Epithelial cell of proximal tubule (primary cell): ENCODE measurements at places on chromosomes 1 and 21. TPM values are rescaled to one million over a fixed set of nuclear protein-coding genes. Genes with fewer than 3 reads are reported as not detected.

- no peak for DNase-seq
Measured at GRCh38 chr1:50877641-50878040, 82.4 kb downstream of the FAF1 start.

- DNase-seq = no peak
Measured at GRCh38 chr1:113895961-113896360, 8.6 kb upstream of the BCL2L15 start.

GRCh38 chr1:117615474-117615873 is 9.6 kb downstream of the TENT5C start:
- no peak for DNase-seq

- no peak for DNase-seq
Measured at GRCh38 chr1:160997323-160998038, 23.5 kb downstream of the F11R start.

DNA sequence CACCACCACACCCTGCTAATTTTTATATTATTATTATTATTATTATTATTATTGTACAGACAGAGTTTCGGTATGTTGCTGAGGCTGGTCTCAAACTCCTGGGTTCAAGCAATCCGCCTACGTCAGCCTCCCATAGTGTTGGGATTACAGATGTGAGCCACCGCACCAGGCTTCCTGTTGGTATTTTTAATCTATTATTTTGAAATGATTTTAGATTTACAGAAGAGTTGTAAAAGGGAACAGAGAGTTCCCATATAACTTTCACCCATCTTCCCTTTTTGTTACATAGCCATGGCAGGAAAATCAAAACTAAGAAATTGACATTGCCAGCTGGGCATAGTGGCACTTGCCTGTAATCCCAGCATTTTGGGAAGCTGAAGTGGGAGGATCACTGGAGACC is 42.9 kb upstream of the CITED4 start:
- DNase-seq = no peak

GRCh38 chr1:58845942-58846341 is 62.1 kb upstream of the JUN start:
- DNase-seq = no peak

DNA sequence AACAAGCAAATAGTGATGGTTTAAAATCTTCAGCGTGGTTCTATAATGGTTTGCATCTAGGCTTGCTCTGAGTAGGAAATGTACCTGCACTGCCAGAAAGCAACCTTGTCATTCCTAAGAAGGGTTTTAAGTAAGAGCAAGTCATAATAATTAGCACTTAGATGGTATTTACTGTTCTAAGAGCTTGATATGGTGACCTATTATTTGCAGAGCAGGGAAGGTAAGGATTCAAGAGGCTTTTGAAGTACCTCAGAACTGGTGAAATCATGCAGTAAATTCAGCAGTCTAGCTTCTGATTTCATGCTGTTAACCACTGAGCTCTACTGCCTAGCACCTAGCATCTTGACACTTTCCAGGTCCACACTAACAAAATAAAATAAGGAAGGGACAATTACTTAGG is 23.7 kb downstream of the ATP1A1 start:
- DNase-seq = no peak

GRCh38 chr1:112800289-112800688 is 85.2 kb upstream of the PPM1J start:
- no peak for DNase-seq

GRCh38 chr1:95309031-95309471 is 75.0 kb downstream of the RWDD3 start:
- no peak for DNase-seq

DNA sequence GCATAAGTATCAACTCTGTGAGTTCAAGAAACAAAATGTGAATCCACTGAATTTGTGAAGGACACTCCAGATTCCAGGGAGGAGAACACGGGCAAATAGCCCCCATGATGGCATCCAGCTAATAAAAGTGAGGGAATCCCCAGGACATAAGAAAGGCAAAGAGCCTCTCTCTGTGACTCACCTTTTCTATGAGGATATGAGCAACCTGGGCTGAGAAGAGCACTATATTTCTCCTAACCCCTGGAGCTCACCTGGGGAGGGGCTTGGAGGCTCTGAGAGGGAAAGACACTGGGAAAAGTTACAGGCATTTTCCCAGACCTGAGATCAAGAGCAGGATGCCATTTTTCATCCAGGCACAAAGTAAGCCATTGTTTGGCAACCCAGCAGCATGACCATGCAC is 1298.8 kb downstream of the PLA2G4A start:
- DNase-seq = no peak

DNA sequence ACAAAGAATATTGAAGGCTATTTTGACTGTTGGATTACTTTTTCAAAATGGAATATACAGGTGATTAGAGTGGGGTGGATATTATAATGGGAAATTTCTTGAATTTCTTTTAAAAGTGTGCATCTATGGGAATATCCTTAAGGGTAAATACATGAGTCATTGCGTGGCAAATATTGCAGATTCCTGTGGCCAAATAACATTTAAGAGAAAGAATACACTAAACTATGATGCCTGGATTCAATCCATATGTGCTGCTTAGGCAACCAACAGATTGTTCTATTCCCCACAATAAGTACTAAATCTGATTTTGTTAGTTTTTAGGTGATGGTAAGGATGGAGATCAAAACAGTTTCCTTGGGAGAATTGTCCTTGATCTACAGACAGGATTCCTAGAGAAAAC is 119.5 kb downstream of the HMCN1 start:
- DNase-seq = no peak

DNA sequence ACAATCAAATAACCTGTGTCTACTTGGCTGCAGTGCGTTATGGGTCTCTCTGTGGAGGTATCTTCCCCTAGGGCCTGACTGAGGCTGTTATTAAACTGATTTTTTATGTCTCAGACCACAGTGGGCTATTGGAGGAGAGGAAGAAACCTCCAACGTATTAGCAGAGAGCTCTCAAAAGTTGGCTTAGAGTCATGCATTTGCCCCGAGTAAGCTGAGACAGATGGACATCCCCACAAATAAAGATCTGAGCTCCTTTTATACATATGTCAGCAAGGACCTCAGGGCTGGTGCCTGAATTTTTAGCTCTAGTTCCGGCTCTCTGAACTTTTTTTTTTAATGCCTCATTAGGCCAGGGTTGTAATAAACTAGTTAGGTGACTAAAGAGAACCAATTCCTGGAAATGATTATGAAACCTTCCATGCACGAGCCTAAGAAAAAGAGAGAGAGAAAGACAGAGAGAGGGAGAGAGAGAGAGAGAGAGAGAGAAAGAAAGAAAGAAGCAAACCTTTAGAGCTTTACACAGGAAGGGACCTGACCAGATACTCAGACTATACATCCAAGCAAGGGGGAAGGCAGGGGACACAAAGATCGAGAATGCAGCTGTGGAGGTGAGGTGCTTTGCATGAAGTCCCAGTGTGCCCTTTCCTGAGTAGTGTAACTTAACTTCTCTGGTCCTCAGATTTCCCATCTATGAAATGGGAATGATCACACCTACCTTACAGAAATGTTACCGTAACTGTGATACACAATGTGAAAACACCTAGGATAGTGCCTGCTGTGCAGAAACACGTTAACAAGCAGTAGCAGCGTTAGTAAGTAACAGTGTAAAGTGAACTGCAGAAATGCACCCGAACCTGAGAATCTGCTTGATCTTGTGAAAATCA is 8.4 kb upstream of the PIGR start:
- DNase-seq = no peak

DNA sequence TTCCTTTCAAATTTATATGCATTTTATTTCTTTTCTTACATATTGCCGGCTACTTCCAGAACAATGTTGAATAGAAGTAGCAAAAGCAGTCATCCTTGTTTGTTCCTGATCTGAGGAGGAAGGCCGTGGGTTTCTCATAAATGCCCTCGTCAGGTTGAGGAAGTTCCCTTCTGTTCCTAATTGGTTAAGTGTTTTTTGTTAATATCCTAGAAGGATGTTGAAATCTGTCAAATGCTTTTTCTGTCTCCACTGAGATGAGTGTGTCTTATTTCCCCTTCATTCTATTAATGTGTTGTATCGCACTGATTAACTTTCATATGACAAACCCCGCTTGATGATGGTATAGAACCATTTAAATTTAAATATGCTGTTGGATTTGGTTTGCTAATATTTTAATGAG is 15.4 kb downstream of the TTLL10 start:
- no peak for DNase-seq

- no peak for DNase-seq
Measured at GRCh38 chr1:164443166-164443565, 115.8 kb upstream of the PBX1 start.

- DNase-seq = no peak
Measured at GRCh38 chr1:41672173-41672572, 187.7 kb upstream of the EDN2 start.

GRCh38 chr1:68231627-68232288 is 565 bp downstream of the WLS start:
- no peak for DNase-seq

- no peak for DNase-seq
Measured at GRCh38 chr21:20685475-20685874, 312.7 kb upstream of the NCAM2 start.

DNA sequence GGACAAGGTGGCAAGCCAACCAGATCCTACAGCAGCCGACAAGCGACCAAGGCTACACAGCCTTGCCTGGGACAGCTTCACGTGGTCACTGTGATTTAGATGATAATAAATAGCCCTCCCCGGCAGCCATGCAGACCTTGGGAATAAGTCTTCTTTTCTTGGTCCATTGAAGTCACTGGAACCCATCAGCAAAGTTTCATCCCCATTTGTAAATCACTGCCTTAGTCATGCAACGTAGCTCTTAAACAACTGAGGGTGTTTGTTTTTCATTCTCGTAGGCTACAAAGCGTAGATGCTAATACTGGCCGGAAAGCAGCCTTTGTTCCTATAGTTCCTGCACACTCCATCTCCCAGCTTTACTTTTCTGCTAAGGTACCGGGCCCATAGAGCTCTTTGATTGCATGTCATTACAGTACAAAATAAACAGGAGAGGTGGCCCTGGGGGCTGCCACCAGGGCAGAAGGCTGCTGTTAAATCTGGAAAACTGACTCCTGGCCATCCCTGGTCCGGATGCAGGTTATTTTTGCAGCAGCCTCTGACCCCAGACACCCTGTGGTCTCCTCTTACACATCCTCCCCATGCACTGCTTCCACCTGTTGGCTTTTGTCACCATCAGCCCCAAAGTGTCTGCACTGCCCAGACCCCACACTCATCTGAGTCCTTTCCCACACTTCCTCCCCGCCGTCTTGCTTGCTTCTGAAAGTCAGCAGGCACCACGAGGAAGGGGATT is 105.5 kb downstream of the TOMM20 start:
- DNase-seq = no peak

- no peak for DNase-seq
Measured at GRCh38 chr1:182909578-182909977, 43.4 kb downstream of the SHCBP1L start.

- no peak for DNase-seq
Measured at GRCh38 chr1:165456861-165457260, 11.9 kb upstream of the RXRG start.

- DNase-seq = no peak
Measured at GRCh38 chr1:55694310-55694801, 479.2 kb upstream of the USP24 start.

DNA sequence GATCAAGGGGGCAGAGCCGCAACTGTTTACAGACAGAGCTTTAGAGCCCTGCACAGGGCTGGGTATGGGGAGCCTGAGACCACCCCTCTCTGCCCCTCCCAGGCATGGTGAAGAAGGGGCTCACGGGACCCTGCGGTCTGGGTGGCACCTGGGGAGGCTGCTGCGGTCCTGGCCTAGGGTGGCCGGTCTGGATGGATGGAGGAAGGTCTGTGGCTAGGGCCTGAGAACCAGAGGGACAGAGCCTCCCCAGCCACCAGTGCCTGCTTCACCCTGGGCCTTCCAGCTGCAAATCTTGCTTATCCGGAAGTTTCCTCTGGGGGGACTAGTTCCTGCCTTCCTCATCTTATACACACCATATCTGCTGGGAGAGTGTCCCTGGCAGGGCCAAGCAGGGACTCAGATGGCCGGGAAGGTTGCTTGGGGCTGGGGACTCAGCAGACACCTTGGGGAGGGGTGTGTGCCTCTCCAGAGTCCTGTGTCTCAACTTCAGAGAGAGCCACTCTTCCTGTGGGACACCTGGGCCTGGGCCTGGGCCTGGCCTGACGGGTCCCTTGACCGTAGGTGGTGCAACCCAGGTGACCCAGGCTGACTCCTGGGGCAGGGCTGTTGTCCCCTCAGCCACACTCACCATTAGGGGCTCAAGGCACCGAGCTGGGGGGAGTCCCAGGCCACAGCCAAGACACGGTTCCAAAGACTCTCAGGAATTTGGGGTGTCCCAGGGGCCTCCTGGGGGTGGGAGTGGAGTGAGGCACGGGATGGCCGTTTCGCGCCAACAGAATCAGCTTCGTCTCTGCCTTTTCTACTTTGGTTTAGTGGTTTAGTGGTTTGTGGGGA is 52.0 kb upstream of the ACTRT2 start:
- no peak for DNase-seq

The GFI1 gene
- 0.12 and 0.14 TPM in 2 replicates for total RNA-seq

The PLXNA2 gene
- 5.7 and 8.5 TPM in 2 replicates for total RNA-seq

The KCNE2 gene
- not detected in 2 replicates for total RNA-seq

The TRAF3IP3 gene
- total RNA-seq = not detected in 2 replicates

The FAM151A gene
- not detected in 2 replicates for total RNA-seq

The ORC1 gene
- 13.0 and 30.1 TPM in 2 replicates for total RNA-seq

The SUSD4 gene
- 0.07 and 0.12 TPM in 2 replicates for total RNA-seq

The LYPD8 gene
- total RNA-seq = not detected in 2 replicates

The IFNLR1 gene
- 3.6 and 4.2 TPM in 2 replicates for total RNA-seq

The NUDT4B gene
- 6.9 and 30.9 TPM in 2 replicates for total RNA-seq

The AQP10 gene
- not detected in 2 replicates for total RNA-seq
